ENCODE measurements at places on chromosomes 7 and 10.
A peak's percentile ranks its signal among the peaks of the same experiment; 100 is the strongest.

DNA sequence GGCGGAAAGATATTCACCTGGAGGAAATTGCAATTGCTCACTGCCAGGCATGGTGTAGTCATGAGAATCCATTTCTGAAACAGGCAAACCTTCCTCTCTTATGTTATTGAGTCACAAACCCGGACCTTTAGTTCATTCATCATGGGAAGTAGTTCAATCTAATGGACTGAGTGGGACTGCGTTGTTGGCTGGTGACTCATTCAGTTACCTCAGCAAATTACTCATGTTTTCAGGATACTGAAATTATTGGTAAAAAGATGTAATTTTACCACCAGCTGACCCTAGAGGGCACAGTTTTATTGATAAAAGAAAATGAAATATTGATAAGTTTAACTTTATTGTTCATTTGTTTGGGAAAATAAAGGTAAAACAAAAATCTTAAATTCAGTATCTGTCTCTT is 1194.4 kb upstream of the SORCS1 start:
- no peak for DNase-seq

GRCh38 chr7:133301444-133301843 is 48.6 kb downstream of the EXOC4 start:
- DNase-seq, result no peak

GRCh38 chr10:121324678-121325213 is 273.5 kb downstream of the FGFR2 start:
- no peak for DNase-seq

DNA sequence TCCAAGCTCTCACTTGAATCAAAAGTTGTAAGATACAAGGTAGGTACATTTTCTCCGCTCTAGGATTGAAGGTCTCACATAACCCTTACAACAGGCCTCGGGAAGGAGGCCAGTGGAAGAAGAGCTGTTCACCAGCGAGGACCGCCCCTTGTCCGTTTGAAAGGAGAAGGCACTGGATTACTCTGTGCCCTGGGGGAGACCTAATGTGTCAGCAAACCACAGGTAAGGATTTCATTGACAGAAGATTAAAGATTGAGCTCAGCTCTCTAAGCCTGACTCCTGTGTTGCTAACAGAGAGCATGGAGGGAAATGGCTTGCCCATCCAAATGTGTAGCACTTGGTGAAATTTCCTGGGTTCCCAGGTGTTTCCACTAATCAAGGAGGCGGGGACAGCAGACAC is 81.2 kb downstream of the SLC16A9 start:
- no peak for DNase-seq

DNA sequence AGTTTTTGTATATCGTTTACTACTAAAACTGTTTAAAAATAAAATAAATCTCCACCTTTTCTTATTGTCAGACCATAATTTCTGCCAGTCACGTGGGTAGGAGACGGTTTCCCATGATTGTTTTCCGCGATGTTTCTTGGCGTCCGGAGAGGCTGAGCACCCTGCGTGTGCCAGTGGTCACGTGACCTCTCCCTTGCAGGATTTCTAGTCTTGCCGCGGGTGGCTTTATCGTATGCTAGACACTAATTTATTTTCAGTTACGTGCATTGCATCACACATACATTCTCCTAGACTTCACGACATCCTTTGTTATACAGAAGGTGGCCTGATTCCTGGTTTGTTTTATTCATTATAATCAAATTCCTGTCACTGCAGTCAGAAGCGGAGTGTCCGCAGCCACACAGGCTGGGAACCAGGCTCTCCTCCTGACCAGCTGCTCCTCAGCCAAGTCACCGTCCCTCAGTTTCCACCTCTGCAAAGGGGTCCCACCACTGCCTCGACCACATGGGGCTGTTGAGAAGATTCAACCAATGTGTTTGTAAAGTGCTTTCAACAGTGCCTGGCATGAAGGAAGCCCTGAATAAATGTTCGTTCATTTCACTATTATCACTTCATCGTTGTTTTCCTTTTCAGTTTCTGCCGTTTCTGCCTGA is 203.2 kb upstream of the PPP2R2D start:
- no peak for DNase-seq

GRCh38 chr7:107788662-107789061 is 14.4 kb downstream of the SLC26A3 start:
- no peak for DNase-seq

GRCh38 chr7:74202841-74203556 is 6.8 kb upstream of the LAT2 start:
- DNase-seq, result peak; percentile 44

GRCh38 chr7:47568547-47568946 is 13.4 kb downstream of the TNS3 start:
- peak; percentile 11 for DNase-seq

DNA sequence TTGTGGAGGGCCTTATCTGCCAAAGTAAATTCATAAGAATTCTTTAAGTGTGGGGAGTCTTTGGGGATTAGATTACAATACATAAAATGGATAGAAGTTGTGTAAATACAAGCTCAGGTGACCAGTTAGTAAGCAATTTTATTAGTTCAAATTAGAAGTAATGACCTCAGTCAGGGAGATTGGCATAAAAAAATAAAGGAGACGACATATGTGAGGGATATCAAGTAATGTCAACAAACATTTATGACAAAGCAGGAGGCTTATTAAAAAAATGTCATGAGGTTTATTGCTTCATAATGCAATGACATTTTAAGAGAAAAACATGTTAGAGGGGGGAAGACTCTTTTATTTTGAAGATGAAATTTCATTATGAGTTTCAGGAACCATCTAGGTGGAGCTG is 1137.0 kb upstream of the PHF14 start:
- no peak for DNase-seq

DNA sequence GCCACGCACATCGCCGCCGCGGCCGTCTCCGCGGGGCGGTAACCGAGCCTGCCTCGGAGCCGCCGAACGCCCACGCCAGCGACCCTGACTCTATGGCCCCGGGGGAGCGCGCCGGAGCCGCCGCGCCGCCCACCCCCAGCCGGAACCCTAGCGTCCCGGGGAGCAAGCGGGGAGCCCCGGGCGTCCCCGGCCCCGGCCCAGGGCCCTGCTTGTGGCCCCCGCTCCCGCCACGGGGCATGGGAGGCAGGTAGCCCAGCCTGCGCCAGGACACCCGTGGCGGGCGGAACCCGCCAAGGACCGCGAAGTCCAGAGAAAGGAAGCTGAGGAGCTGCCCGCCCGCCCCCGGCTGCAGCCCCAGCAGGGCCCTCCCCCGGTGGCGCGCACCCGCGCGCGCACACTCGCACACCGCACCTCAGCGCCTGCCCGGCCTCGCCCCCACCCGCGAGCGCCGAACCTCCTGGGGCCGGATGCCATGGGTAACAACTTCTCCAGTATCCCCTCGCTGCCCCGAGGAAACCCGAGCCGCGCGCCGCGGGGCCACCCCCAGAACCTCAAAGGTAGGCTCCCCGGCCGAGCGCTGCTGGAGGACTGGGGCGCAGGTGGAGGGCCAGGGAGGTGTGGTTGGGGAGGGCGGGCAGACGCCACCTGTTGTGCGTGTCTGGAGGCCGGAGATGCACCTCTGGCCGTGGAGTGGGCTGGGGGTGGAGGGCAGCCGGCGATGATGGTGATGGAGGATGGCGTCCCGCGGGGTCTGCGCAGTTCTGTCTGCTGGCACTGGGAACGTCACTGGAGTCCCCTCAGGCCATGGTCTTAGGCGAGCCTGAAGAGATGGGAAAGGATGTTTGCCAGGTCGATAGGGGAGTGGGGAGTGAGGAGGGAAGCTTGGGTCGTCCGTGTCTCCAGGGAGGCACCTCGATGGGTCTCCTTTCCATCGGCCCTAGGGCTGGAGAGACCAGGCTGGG is 692 bp downstream of the NEURL1 start:
- peak; percentile 24 for DNase-seq

DNA sequence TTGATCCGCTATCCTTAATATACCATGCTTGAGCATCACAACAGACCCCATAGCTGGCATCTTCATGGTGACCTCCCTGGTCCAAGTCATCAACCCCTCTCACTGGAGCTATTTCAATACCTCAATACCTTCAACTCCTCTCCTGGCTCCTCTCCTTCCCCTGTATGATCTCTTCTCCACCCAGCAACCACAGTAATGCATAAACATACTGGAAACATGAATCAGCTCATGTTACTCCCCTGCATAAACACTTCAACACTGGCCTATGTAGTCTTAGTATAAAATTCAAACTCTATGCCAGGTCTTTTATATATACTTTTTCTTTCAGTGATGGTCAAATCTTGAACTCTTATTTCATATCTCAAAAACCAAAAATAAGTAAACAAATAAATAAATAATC is 31.8 kb upstream of the TMEM273 start:
- no peak for DNase-seq

- DNase-seq, result no peak
Observed at GRCh38 chr7:155580367-155580766, 34.0 kb upstream of the CNPY1 start.
